ENCODE measurements at places on chromosomes 3 and 15. TPM values are rescaled to one million over a fixed set of nuclear protein-coding genes. Genes with fewer than 3 reads are reported as not detected.

The TRMT10C gene
- total RNA-seq: 37.5 TPM

The C3orf85 gene
- total RNA-seq: not detected

The ZNF620 gene
- 2.3 TPM for total RNA-seq

The C2CD4A gene
- total RNA-seq: not detected

The FNDC3B gene
- 37.2 TPM for total RNA-seq

The ST3GAL6 gene
- total RNA-seq: 1.9 TPM

The ZIC1 gene
- not detected for total RNA-seq

The LMAN1L gene
- total RNA-seq: not detected

The IMPG2 gene
- not detected for total RNA-seq

The TNFSF10 gene
- not detected for total RNA-seq

The CPLX3 gene
- not detected for total RNA-seq

The HIGD1A gene
- 74.5 TPM for total RNA-seq

The LRRC31 gene
- total RNA-seq: not detected

The CSPG4 gene
- 0.10 TPM for total RNA-seq

The HIGD2B gene
- not detected for total RNA-seq

The GP9 gene
- not detected for total RNA-seq

The CTXN2 gene
- 0.04 TPM for total RNA-seq

The GOLGA8G gene
- total RNA-seq: not detected

The COL6A6 gene
- not detected for total RNA-seq

The CD86 gene
- not detected for total RNA-seq

The PRR23B gene
- total RNA-seq: not detected

The CHAC1 gene
- total RNA-seq: 2.6 TPM

The HTR3E gene
- not detected for total RNA-seq

The RFTN1 gene
- total RNA-seq: 3.7 TPM

The THAP10 gene
- total RNA-seq: 7.1 TPM

The AGTR1 gene
- 0.50 TPM for total RNA-seq

The PXK gene
- total RNA-seq: 4.9 TPM

The NLGN1 gene
- total RNA-seq: not detected

The LTK gene
- total RNA-seq: not detected

The RLBP1 gene
- total RNA-seq: not detected

The RASL12 gene
- 0.09 TPM for total RNA-seq

The C3orf33 gene
- total RNA-seq: 7.2 TPM

The ATP10A gene
- total RNA-seq: 7.0 TPM

The NRROS gene
- not detected for total RNA-seq

The GPR149 gene
- not detected for total RNA-seq

The ZNF710 gene
- total RNA-seq: 8.5 TPM

The TTLL13 gene
- total RNA-seq: 0.48 TPM

The ALDH1L1 gene
- 0.64 TPM for total RNA-seq

The COX17 gene
- 104 TPM for total RNA-seq

The CRYBG3 gene
- total RNA-seq: 6.9 TPM

The CD96 gene
- total RNA-seq: not detected

The SGO1 gene
- 16.0 TPM for total RNA-seq

The ASB14 gene
- not detected for total RNA-seq

The SLC28A1 gene
- 0.05 TPM for total RNA-seq

The CAND2 gene
- 0.31 TPM for total RNA-seq

The CYP19A1 gene
- total RNA-seq: 0.15 TPM

The FOXL2 gene
- 3.3 TPM for total RNA-seq

The SST gene
- total RNA-seq: not detected

The SLC12A1 gene
- total RNA-seq: not detected

The CCR3 gene
- not detected for total RNA-seq

The MITF gene
- 7.2 TPM for total RNA-seq

The MINAR1 gene
- 0.67 TPM for total RNA-seq

The BMF gene
- total RNA-seq: 1.6 TPM

The GADL1 gene
- not detected for total RNA-seq

All from A549 treated with CpdA at 1 μM for 4 hours (cell line).